ENCODE measurements at places on chromosomes 16 and 17.

DNA sequence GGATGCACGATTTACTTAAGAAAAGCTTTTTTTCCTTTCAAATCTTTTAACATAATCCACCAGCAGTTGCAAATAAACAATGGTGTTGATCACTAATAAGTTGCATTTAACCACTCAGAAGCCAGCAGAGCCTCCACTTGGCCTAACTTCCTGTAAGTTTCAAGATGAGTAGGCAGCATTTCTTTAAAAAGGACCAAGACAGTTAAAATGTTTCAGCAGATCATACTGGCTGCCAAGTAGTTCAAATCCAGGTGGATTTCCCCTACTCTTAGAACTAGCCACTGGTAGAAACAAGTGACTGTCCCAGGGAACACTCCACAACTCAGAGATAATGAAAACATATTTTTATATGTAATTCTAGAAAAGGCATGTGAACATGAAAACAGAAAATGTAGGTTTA is 17.0 kb upstream of the RFFL start:
- H3K4me1 ChIP-seq: peaks cover 6% of the 10 kb centered on the region
- DNase-seq: no peak
- H3K27me3 ChIP-seq: no peaks in the 10 kb centered on the region

DNA sequence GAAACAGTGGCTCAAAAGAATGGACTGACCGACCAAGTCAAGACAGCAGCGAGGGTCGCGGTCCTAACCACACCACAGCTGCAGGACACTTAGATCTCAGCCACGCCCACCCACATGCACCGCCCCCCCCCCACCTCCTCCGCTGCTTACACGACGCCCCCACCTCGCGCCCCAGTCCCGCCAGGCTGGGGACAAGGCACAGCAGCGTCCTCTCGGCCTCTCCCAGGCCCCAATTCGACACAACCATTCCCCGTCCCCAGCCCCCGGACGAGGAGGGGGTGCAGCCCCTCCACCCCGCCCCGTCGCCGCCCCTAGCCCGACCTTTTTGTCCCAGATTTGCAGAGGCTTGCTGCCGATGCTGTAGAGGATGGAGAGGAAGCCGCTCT is 477 bp downstream of the CFAP20 start:
- H3K4me3 ChIP-seq: peak overlapping the region; percentile 56
- peak; percentile 58 for DNase-seq
- H3K4me1 ChIP-seq: peaks cover 41% of the 10 kb centered on the region
- no peaks in the 10 kb centered on the region for H3K27me3 ChIP-seq

- H3K27me3 ChIP-seq: no peaks in the 10 kb centered on the region
- DNase-seq: no peak
- no peak overlapping the region for H3K27ac ChIP-seq
- no peak overlapping the region for H3K4me3 ChIP-seq
Measured at GRCh38 chr17:3040882-3041281, 22.5 kb downstream of the OR1D5 start.

- no peak overlapping the region for H3K4me3 ChIP-seq
- H3K27me3 ChIP-seq: no peaks in the 10 kb centered on the region
- H3K4me1 ChIP-seq: no peaks in the 10 kb centered on the region
- no peak overlapping the region for H3K27ac ChIP-seq
- DNase-seq: no peak
Measured at GRCh38 chr16:48153774-48154173, 2.0 kb downstream of the ABCC12 start.

GRCh38 chr17:79219208-79219935 is 144.7 kb downstream of the ENGASE start:
- peaks cover 5% of the 10 kb centered on the region for H3K27me3 ChIP-seq
- no peak for DNase-seq
- no peaks in the 10 kb centered on the region for H3K4me1 ChIP-seq
- H3K27ac ChIP-seq: no peak overlapping the region
- no peak overlapping the region for H3K4me3 ChIP-seq

DNA sequence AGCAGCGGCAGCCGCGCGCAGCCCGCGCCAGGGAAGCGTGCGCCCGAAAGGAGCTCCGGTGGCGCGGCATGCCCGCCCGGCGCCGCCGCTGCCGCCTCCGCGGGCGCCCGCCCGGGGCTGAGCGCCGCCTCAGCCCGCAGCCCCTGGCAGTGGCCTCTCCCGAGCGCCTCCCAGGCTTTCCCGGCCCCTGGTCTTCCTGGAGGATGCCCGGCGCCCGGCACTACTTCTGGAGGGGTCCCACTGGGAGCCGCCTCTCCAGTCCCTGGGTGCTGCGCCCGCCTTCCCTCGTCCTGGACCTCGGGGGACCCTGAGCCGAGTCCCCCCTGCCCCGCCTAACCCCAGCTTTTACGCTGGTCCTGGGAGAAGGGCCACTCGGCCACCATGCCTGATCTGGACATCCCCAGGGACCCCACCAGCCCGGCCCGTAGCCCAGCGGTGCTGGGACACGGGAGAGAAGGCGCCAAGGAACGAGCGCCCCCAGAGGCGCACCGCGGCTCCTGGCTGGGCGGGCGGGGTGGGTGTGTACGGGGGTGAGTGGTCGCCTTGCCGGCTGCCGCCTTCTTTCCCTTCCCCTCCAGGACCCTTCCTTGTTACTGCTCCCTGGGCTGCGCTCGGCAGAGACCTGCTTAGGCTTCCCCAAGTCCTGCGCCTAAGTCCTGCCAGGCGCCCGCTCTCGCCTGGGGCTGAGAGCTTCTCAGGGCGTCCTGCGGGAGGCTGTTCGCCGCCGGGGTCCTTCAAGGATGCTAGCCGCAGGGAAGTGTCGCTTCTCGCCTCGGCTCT is 704 bp downstream of the ASIC2 start:
- no peaks in the 10 kb centered on the region for H3K36me3 ChIP-seq
- H3K4me1 ChIP-seq: no peaks in the 10 kb centered on the region
- H3K4me3 ChIP-seq: peak overlapping the region; percentile 23
- no peak overlapping the region for H3K27ac ChIP-seq
- peak; percentile 48 for DNase-seq

GRCh38 chr16:51697454-51697853 is 546.4 kb upstream of the SALL1 start:
- H3K4me1 ChIP-seq: no peaks in the 10 kb centered on the region
- DNase-seq: no peak
- H3K36me3 ChIP-seq: no peaks in the 10 kb centered on the region
- no peaks in the 10 kb centered on the region for H3K27me3 ChIP-seq
- no peak overlapping the region for H3K4me3 ChIP-seq

DNA sequence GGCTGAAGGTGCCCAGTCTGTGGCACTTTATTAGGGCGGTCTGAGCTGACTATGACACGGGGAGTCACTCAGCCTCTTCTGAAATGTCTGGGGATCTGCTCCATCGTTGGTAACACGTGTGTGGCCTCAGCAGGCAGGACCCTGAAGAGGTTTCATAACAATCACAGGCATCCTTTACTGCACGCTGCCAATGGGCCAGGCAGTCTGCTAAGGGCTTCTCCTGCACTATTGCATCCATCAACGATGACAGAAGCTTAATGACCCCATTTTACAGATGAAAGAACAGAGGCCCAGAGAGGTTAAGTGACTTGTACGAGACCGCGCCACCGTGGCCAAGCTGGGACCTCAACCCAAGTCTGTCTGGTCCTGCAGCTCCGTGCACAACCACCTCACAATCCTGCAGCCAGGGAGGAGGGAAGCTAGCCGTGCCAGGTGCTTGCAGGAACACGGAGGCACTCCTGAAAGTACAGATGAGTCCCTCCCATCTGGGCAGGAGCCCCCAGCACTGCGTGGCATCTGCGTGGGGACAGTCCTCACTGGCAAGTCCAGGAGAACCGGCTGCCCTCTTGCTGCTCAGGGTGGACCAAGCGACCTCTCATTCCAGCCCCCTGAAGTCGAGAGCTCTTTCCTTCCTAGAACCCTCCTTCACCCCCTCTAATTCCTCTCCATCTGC is 40.0 kb downstream of the RPH3AL start:
- H3K27me3 ChIP-seq: no peaks in the 10 kb centered on the region
- no peak overlapping the region for H3K4me3 ChIP-seq
- DNase-seq: no peak
- H3K27ac ChIP-seq: no peak overlapping the region

- H3K4me1 ChIP-seq: no peaks in the 10 kb centered on the region
- H3K4me3 ChIP-seq: no peak overlapping the region
- H3K27me3 ChIP-seq: no peaks in the 10 kb centered on the region
- no peak overlapping the region for H3K27ac ChIP-seq
Measured at GRCh38 chr17:55546991-55547664, 35.9 kb upstream of the SMIM36 start.

DNA sequence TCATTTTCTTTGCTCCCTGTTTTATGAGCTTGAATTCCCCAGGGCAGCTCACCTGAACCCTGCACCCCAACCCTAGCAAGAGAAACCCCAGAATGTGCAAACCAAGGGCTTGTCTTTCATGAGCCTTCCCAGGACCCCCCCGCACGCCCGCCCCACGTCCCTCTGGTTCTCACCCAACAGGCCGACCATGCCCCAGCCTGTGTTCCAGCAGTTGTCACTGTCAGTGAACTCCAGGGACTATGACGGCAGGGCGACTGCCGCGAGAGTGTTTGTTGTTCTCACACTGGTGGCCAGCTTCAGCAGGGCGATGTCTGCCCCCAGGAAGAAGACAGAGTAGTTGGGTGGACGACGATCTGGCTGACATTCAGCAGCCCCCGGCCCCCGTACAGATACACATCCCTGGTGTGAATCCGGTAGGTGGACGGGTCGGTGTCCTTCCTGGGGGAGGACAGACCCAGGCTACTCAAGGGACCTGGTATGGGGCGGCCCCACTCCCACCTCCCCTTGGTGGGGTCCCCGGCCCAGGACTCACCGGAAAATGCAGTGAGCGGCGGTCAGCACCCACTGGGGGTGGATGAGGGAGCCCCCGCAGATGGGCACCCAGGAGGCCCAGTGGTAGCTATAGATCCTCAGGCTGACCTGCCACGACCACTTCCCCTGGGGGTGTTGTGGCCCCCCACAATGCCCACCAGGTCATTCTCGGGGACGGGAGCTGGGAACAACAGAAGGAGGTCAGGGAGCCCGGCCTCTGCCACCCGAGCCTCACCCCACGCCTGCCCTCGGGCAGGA is 20.1 kb downstream of the TPSD1 start:
- no peaks in the 10 kb centered on the region for H3K4me1 ChIP-seq
- DNase-seq: no peak
- H3K36me3 ChIP-seq: no peaks in the 10 kb centered on the region
- H3K4me3 ChIP-seq: no peak overlapping the region
- no peak overlapping the region for H3K27ac ChIP-seq
- H3K27me3 ChIP-seq: peaks cover 3% of the 10 kb centered on the region

GRCh38 chr16:30748634-30749445 is 615 bp downstream of the PHKG2 start:
- DNase-seq: peak; percentile 47
- peak overlapping the region; percentile 81 for H3K27ac ChIP-seq
- peak overlapping the region; percentile 87 for H3K4me3 ChIP-seq
- no peaks in the 10 kb centered on the region for H3K4me1 ChIP-seq
- peaks cover 25% of the 10 kb centered on the region for H3K36me3 ChIP-seq

GRCh38 chr17:74953134-74953687 is 17.5 kb downstream of the OTOP3 start:
- H3K36me3 ChIP-seq: no peaks in the 10 kb centered on the region
- no peak overlapping the region for H3K4me3 ChIP-seq
- H3K27ac ChIP-seq: no peak overlapping the region
- DNase-seq: no peak
- no peaks in the 10 kb centered on the region for H3K4me1 ChIP-seq

DNA sequence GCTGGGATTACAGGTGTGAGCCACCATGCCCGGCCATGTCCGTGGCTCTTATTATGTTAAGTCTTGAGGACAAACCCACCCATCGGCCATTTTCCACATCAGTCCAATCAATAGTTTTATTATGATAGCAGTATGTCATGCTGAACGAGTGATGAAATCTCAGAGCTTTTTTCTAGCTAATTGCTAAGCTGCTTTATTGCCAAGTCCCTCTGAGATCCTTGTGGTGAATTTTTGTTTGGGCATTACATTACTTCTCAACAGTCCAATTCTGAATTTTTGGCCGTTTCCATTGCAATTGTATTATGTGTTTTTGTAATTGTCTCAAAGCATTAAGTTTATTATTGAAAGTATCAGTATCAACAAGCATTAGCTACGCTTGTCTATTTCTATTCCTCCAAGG is 10.9 kb downstream of the RNF112 start:
- no peaks in the 10 kb centered on the region for H3K4me1 ChIP-seq
- no peaks in the 10 kb centered on the region for H3K27me3 ChIP-seq
- no peak overlapping the region for H3K27ac ChIP-seq
- no peaks in the 10 kb centered on the region for H3K36me3 ChIP-seq
- DNase-seq: no peak

DNA sequence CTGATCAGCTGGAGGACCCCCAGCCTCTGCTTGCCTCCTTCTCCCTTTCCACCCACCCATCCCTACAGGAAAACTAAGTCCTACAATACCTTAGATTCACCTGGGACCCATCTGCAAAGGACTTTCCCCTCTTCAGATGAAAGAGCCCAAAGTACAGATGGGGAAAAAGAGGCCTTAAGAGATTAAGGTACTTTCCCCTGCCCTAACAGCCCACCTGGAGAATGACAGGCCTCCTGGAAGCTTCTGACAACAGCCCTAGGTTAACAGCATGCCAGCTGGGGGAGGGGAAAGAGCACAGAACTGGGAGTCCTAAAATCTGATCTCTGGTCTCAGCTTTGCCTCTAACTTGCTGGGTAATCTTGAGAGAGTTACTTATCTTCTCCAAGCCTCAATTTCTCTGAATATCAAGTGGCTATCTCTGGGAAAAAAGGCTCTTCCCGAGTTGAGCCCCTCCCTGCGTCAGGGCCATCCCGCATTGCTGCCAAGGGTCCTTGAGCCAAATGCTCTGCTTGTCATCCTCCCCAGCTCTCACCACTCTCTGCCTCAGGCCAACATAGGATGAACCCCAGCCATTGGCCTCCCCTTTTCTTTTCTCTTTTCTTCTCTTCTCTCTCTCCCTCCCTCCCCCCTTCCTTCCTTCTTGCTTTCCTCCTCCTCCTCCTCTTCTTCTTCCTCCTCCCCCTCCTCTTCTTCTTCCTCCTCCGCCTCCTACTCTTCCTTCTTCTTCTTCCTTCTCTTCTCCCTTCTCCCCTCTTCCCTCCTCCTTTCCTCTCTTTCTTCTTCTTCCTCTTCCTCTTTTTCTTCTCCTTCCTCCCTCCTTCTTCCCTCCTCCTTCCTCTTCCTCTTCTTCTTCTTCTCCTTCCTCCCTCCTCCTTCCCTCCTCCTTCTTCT is 22.5 kb upstream of the SP6 start:
- H3K27ac ChIP-seq: no peak overlapping the region
- H3K4me1 ChIP-seq: peaks cover 39% of the 10 kb centered on the region
- no peak for DNase-seq
- no peak overlapping the region for H3K4me3 ChIP-seq
- no peaks in the 10 kb centered on the region for H3K27me3 ChIP-seq
- no peaks in the 10 kb centered on the region for H3K36me3 ChIP-seq

- no peak overlapping the region for H3K27ac ChIP-seq
- H3K4me3 ChIP-seq: no peak overlapping the region
- no peaks in the 10 kb centered on the region for H3K27me3 ChIP-seq
- no peak for DNase-seq
- peaks cover 11% of the 10 kb centered on the region for H3K4me1 ChIP-seq
- no peaks in the 10 kb centered on the region for H3K36me3 ChIP-seq
Measured at GRCh38 chr16:31355431-31356100, 590 bp downstream of the ITGAX start.

- H3K27me3 ChIP-seq: peaks cover 3% of the 10 kb centered on the region
- H3K4me1 ChIP-seq: no peaks in the 10 kb centered on the region
- no peak overlapping the region for H3K4me3 ChIP-seq
- no peaks in the 10 kb centered on the region for H3K36me3 ChIP-seq
- no peak overlapping the region for H3K27ac ChIP-seq
Measured at GRCh38 chr17:57862694-57863667, 13.1 kb upstream of the MRPS23 start.

- H3K4me3 ChIP-seq: no peak overlapping the region
- DNase-seq: no peak
- no peaks in the 10 kb centered on the region for H3K27me3 ChIP-seq
- H3K4me1 ChIP-seq: peaks cover 32% of the 10 kb centered on the region
- H3K27ac ChIP-seq: no peak overlapping the region
Measured at GRCh38 chr17:74393346-74393942, 26.1 kb downstream of the GPR142 start.
